ENCODE measurements at places on chromosomes 7 and 10.

DNA sequence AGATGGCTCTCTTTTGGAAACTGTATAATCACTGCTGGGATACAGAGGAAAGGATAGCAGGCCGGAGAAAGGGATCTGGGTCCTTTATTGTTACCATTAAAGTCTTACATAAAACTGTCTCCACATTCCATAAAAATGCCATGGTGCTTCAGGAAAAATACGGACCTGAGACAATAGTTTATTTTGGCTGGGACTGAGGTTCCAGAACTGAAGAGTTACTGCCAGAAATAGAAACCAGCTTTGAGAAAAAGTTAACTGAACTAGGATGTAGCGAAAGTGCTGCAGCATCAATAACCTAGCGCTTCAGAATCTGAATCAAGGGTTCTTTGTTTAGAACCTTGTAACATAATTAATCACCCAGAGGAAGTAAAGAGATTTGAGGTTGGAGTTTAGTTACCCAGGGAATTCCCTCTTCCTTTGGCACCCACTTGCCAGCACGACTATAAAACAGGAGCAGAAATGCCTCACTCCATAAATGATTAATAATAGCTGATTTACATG lies 38.0 kb downstream of the MEOX2 start:
- no peaks in the 10 kb centered on the region for H3K4me1 ChIP-seq
- no peaks in the 10 kb centered on the region for H3K27me3 ChIP-seq
- DNase-seq: no peak
- H3K36me3 ChIP-seq: no peaks in the 10 kb centered on the region
- no peak overlapping the region for H3K4me3 ChIP-seq

GRCh38 chr7:130262448-130262847 lies 4.2 kb upstream of the CPA2 start:
- no peaks in the 10 kb centered on the region for H3K4me1 ChIP-seq
- peaks cover 8% of the 10 kb centered on the region for H3K27me3 ChIP-seq
- H3K4me3 ChIP-seq: no peak overlapping the region
- no peak overlapping the region for H3K27ac ChIP-seq
- peaks cover 8% of the 10 kb centered on the region for H3K36me3 ChIP-seq

- peak; percentile 38 for DNase-seq
- no peaks in the 10 kb centered on the region for H3K36me3 ChIP-seq
- H3K4me1 ChIP-seq: peaks cover 18% of the 10 kb centered on the region
These were observed 20.7 kb upstream of the ZMIZ1 start for GRCh38 chr10:79047875-79048638.

DNA sequence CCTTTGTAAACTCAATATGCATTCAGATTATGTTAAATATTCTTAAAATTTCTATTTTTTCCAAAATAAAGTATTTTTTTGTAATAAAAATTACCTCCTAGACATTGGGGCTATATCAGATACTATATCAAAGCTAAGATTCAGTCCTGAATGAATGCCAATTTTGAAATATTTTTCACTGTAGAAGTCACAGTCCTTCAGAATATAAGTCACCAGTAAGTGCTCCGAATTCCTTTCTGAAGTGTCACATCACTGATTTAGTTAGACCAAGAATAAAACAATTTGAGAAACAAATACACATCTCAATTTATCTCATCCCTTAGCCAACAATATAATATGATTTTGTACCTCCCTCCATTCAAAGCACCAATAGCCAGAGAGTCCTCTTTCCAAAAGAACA lies 33.9 kb upstream of the GSAP start:
- H3K4me1 ChIP-seq: peaks cover 12% of the 10 kb centered on the region
- H3K36me3 ChIP-seq: no peaks in the 10 kb centered on the region
- no peak overlapping the region for H3K27ac ChIP-seq
- H3K27me3 ChIP-seq: no peaks in the 10 kb centered on the region
- DNase-seq: no peak

DNA sequence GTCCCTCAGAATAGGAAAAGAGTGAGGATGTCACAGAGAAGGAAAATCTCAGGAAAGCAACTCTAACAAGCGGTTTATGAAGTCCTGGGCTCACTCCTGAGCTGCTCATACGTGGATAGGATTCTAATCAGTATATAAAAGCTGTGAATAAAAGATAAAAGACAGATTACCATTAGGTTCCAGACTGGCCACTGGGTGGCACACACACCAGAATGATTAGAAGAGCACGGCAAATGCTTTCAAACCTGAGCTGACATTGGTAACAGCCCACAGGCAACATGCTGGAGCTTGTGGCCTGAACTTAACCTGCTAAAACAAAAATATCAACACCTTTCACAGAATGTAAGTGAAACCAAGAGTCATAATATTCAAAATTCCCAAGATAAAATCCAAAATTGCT lies 370.8 kb downstream of the GRID1 start:
- H3K4me3 ChIP-seq: no peak overlapping the region
- H3K36me3 ChIP-seq: no peaks in the 10 kb centered on the region
- H3K4me1 ChIP-seq: no peaks in the 10 kb centered on the region
- no peaks in the 10 kb centered on the region for H3K27me3 ChIP-seq
- no peak overlapping the region for H3K27ac ChIP-seq

GRCh38 chr7:86942081-86942480 lies 117.4 kb downstream of the ELAPOR2 start:
- H3K4me1 ChIP-seq: no peaks in the 10 kb centered on the region
- no peak for DNase-seq
- peaks cover 4% of the 10 kb centered on the region for H3K27me3 ChIP-seq

DNA sequence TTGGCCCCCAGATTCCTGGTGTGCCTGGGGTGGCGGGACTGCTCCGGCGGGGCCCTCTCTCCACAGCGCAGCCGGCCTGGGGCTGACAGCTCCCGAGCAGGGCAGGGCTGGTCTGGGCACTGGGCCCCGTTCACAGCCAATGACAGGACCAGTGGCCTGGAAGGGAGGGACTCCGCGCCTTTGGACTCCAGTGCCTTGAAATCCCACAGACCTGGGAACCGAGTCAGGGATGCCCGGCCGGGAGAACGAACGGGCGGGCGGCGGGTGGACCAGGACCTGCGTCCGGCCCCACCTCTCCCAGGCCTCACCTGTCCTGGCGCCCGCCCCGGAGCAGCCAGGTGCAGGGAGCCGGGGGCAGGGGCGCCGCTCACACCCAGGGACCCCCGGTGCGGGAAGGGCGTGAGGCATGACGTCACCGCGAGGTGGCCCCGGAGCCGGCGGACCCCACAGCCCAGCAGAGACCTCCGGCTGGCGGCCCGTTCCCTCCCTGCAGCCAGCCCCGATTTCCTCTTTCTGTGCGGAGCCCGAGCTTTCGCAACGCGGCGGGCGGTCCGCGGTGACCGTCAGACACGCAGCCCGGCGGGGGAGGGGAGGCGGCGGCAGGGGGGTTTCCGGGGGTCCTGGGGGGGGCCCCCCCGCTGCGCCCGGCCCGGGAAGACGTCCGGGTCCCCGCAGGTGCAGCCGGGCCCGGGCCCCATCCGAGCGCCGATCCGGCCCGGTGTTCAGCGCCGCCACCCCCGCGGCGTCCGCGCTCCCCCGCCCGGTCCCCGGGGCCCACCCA lies 743 bp downstream of the ADAP1 start:
- peak; percentile 52 for DNase-seq
- no peaks in the 10 kb centered on the region for H3K36me3 ChIP-seq
- H3K4me1 ChIP-seq: peaks cover 37% of the 10 kb centered on the region
- peak overlapping the region; percentile 33 for H3K4me3 ChIP-seq
- no peaks in the 10 kb centered on the region for H3K27me3 ChIP-seq

GRCh38 chr10:97517778-97518300 lies 19.1 kb downstream of the UBTD1 start:
- H3K27ac ChIP-seq: no peak overlapping the region
- no peak for DNase-seq
- peaks cover 6% of the 10 kb centered on the region for H3K27me3 ChIP-seq
- no peak overlapping the region for H3K4me3 ChIP-seq
- no peaks in the 10 kb centered on the region for H3K36me3 ChIP-seq

GRCh38 chr10:79127151-79127961 lies 58.6 kb downstream of the ZMIZ1 start:
- H3K27me3 ChIP-seq: peaks cover 3% of the 10 kb centered on the region
- no peak for DNase-seq
- no peak overlapping the region for H3K4me3 ChIP-seq
- peaks cover 37% of the 10 kb centered on the region for H3K4me1 ChIP-seq

GRCh38 chr7:74503943-74504342 lies 50.2 kb downstream of the GTF2IRD1 start:
- H3K4me1 ChIP-seq: no peaks in the 10 kb centered on the region
- peaks cover 7% of the 10 kb centered on the region for H3K27me3 ChIP-seq
- H3K36me3 ChIP-seq: no peaks in the 10 kb centered on the region
- no peak overlapping the region for H3K4me3 ChIP-seq
- DNase-seq: no peak

DNA sequence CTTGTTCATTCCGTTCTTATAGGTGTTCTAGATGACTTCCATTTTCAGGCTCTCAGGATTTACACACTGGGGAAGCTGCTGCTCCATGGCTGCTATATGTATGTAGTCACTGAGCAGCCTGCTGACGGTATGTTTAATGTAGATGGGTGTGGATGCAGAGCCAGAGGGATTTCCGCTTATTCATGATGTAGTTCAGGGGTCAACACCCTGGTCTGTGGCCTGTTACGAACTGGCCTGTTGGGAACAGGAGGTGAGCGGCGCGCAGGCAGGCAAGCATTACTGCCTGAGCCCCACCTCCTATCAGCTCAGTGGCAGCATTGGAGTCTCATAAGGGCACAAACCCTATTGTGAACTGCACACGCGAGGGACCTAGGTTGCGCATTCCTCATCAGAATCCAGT lies 33.9 kb downstream of the DNAJB6 start:
- peak overlapping the region; percentile 74 for H3K27ac ChIP-seq
- no peak overlapping the region for H3K4me3 ChIP-seq
- H3K4me1 ChIP-seq: peaks cover 62% of the 10 kb centered on the region
- no peak for DNase-seq
- peaks cover 41% of the 10 kb centered on the region for H3K36me3 ChIP-seq

DNA sequence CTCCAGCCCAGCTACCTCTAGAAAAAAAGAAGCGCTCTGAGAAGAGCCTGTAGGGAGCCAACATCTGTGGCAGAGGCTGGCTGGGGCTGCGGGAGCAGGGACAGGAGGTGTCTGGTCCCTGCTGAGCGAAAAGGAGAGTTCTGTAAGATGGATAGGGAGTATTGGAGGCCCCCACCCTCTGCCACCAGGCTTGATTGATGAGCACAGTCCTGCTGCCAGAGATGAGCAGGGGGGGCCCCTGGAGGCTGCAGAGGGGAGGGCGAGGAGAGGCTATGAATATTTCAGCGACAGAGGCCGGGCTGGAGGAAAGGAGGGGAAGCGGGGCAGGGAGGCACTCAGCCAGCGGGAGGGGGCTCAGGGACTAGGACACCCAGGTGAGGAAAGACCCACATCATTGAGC lies 44.5 kb upstream of the HSPB1 start:
- no peak for DNase-seq
- H3K4me1 ChIP-seq: peaks cover 6% of the 10 kb centered on the region
- H3K4me3 ChIP-seq: no peak overlapping the region
- no peak overlapping the region for H3K27ac ChIP-seq
- H3K36me3 ChIP-seq: no peaks in the 10 kb centered on the region

DNA sequence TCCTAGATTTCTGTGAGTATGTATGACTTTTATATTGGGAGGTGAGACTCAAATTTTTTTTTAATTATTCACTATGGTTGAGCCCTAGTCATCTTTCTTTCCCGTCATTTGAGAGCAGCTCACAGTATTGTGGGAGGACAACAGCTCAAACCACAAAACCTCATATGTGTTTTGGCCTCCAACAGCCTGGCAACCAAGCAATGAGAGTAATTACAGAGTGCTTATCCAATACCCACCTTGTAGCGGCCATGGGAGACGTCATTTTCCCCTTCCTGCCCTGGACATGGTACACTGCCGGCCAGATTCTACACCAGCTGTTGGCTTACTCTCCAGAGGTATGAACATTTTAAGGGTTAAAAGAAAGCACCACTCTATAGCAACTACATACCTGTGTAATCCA lies 49.1 kb downstream of the DOCK4 start:
- peaks cover 5% of the 10 kb centered on the region for H3K27me3 ChIP-seq
- H3K36me3 ChIP-seq: no peaks in the 10 kb centered on the region
- no peaks in the 10 kb centered on the region for H3K4me1 ChIP-seq
- DNase-seq: peak; percentile 15
- H3K27ac ChIP-seq: no peak overlapping the region

DNA sequence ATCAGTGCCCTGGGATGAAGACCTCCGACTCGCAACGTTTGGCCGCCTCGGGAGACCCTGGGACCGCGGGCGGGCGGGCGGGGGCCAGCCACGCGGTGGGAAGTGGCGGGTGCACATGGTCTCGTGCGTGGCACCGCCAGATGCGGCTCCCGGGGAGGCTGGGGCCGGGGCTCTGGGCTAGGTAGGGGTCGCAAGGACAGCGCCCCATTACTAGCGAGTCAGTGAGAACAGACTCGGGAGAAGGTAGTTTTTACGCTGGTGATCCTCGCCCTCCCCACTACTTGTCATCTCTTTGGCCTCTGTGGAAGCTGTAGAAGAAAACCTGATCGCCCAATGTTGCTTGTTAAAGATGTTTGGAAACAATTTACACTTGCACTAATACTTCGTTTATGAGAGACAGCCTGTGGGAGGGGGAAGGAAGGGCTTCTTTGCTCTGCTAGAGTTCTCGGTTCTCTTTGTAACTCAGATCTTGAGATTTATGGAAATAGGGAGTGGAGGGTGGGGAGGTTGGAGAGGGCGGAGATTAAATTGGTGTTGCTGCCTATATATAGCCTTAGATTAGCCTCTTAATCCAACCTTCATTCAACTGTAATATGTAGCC lies 591 bp downstream of the BZW2 start:
- H3K4me1 ChIP-seq: peaks cover 45% of the 10 kb centered on the region
- H3K36me3 ChIP-seq: no peaks in the 10 kb centered on the region
- peaks cover 18% of the 10 kb centered on the region for H3K27me3 ChIP-seq
- DNase-seq: no peak
- peak overlapping the region; percentile 96 for H3K4me3 ChIP-seq

GRCh38 chr10:131076356-131076755 lies 235.2 kb downstream of the TCERG1L start:
- H3K4me3 ChIP-seq: no peak overlapping the region
- no peaks in the 10 kb centered on the region for H3K36me3 ChIP-seq
- H3K27me3 ChIP-seq: no peaks in the 10 kb centered on the region
- no peak overlapping the region for H3K27ac ChIP-seq
- no peak for DNase-seq

DNA sequence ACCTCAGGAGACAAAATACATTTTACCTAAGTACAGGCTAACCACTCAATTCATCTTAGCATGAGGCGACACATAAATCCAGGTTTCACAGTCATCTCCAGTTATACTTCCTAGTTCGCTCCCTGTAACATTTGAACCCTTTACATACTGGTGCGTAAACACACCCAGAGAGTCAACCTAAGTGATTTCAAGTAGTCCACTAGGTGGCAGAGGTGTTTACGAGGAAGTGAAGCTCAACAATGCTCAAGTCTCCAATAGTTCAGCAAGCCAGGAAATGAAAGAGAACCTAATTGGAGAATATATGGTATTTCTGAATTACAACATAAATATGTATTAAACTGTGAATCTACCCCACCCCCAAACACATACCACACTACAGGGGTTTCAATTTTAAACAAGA lies 76.3 kb upstream of the ABCB5 start:
- no peaks in the 10 kb centered on the region for H3K4me1 ChIP-seq
- H3K27ac ChIP-seq: no peak overlapping the region

GRCh38 chr7:112205343-112206237 lies 609 bp downstream of the DOCK4 start:
- peak overlapping the region; percentile 51 for H3K27ac ChIP-seq
- H3K36me3 ChIP-seq: no peaks in the 10 kb centered on the region
- H3K27me3 ChIP-seq: peaks cover 15% of the 10 kb centered on the region
- peak; percentile 45 for DNase-seq

- no peak overlapping the region for H3K4me3 ChIP-seq
- peaks cover 4% of the 10 kb centered on the region for H3K36me3 ChIP-seq
- peaks cover 63% of the 10 kb centered on the region for H3K4me1 ChIP-seq
- peaks cover 3% of the 10 kb centered on the region for H3K27me3 ChIP-seq
- H3K27ac ChIP-seq: peak overlapping the region; percentile 7
These were observed 106.9 kb upstream of the RHEB start for GRCh38 chr7:151626422-151627115.
